Neural crest cell (in vitro differentiated cells): ENCODE measurements at places on chromosomes 5 and 9.
A peak's percentile ranks its signal among the peaks of the same experiment; 100 is the strongest.

- no peak overlapping the region for H3K4me3 ChIP-seq
- H3K27ac ChIP-seq = no peak overlapping the region
- H3K36me3 ChIP-seq = no peaks in the 10 kb centered on the region
- no peaks in the 10 kb centered on the region for H3K4me1 ChIP-seq
- DNase-seq = no peak
- H3K27me3 ChIP-seq = no peaks in the 10 kb centered on the region
Measured at GRCh38 chr5:36458746-36459145, 147.7 kb upstream of the SLC1A3 start.

DNA sequence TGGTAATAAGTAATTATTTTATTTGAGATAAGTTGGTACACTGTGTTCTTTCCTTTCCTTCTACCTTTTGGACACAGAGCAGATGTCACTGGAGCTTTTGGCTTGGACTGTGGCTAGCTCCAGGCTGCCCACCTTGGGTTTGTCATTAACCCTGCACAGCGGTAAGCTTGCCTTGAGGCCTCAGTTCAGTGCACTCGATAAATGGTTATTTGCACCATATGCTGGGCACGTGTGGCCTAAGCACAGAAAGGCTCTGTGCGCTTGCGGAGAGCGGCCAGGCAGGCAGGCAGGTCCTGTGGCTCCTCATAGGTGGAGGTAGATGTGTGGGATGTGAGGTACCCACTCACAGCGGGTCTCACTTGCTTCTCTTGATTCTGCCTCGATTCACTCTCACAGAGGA is 30.0 kb upstream of the TENT4A start:
- H3K36me3 ChIP-seq = no peaks in the 10 kb centered on the region
- H3K27ac ChIP-seq = no peak overlapping the region
- H3K4me3 ChIP-seq = no peak overlapping the region
- peaks cover 11% of the 10 kb centered on the region for H3K4me1 ChIP-seq

GRCh38 chr9:135300346-135301141 is 179.0 kb upstream of the PPP1R26 start:
- peaks cover 19% of the 10 kb centered on the region for H3K27me3 ChIP-seq
- DNase-seq = no peak
- no peaks in the 10 kb centered on the region for H3K36me3 ChIP-seq
- H3K4me1 ChIP-seq = no peaks in the 10 kb centered on the region
- H3K27ac ChIP-seq = no peak overlapping the region
- H3K4me3 ChIP-seq = no peak overlapping the region

DNA sequence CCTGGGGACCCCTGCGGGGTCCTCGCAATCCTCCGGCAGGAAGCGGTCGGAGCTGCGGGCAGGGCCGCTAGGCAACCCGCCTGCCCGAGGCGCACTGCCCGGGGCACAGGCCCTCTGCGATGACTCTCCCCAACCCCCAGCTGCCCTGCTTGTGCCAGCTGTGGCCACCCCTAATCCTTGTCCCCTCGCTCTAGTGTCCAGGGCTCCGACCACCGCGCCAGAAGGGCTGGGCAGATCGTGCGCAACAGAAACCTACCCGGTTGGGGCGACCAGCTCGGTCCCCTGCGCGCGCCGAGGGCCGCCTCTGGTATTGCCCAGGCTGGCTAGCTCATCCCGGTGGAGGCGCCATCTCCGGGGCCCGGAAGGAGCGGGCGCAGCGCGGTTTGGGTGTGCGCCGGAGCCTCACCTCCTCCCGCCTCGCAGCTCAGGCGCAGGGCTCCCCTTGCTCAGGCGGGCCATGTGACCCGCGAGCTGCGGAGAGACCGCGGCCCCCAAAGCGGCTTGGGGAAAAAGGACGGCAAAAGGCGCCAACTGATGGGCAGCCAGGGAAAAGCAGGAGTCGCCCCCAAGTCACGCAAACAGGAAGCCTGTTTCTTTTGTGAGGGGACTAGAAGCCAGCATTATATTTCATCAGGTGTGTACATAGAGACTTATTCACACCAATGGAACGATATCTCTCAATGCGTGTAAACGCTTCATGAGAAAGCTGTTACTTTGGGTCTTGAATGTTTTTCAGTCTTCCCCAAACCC is 46.8 kb upstream of the RNF20 start:
- peaks cover 3% of the 10 kb centered on the region for H3K36me3 ChIP-seq
- peaks cover 21% of the 10 kb centered on the region for H3K4me1 ChIP-seq
- H3K4me3 ChIP-seq = peak overlapping the region; percentile 93
- peaks cover 6% of the 10 kb centered on the region for H3K27me3 ChIP-seq
- peak; percentile 54 for DNase-seq
- H3K27ac ChIP-seq = peak overlapping the region; percentile 86

DNA sequence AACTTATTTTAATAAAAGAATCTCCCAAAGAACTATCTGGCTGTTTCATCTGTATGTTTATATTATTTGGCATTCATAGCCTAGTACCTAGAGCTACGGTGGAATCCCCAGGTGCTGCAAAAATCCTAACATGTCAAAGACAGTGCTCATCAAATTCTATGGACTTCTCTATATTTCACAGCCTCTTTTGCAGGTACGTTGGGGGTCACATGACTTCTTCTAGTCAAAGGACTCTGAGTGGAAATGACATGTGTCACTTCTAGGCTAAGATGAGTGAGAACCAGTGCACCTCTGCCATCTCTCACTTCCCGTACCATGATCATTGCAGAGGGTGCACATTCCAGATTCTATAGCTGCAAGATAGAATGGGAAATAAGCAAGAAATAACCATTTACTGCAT is 72.5 kb upstream of the PTGER4 start:
- no peak for DNase-seq
- no peaks in the 10 kb centered on the region for H3K4me1 ChIP-seq
- H3K27me3 ChIP-seq = no peaks in the 10 kb centered on the region
- H3K4me3 ChIP-seq = no peak overlapping the region

DNA sequence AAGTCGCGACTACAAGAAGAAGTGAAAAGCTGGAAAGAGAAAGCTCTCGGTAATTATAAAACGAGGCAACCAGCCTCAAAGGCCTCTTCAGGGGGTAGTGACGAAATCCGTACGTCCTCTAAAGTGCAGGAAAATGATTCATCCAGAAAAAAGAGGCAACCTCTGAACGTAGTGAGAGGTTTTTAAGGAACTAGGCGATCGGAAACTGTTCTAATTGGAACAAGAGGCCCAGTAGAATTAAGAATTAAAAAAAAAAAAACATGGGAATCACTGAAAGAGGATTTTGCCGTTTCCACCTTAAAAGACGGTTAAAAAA is 1.0 kb downstream of the CSNK1A1 start:
- H3K4me1 ChIP-seq = peaks cover 32% of the 10 kb centered on the region
- H3K27ac ChIP-seq = peak overlapping the region; percentile 99
- no peak for DNase-seq
- no peaks in the 10 kb centered on the region for H3K27me3 ChIP-seq

GRCh38 chr9:134268747-134269146 is 57.5 kb upstream of the RXRA start:
- H3K4me3 ChIP-seq = no peak overlapping the region
- no peaks in the 10 kb centered on the region for H3K36me3 ChIP-seq
- peaks cover 9% of the 10 kb centered on the region for H3K4me1 ChIP-seq
- DNase-seq = no peak

- DNase-seq = no peak
- H3K4me3 ChIP-seq = peak overlapping the region; percentile 89
- peaks cover 2% of the 10 kb centered on the region for H3K36me3 ChIP-seq
- H3K27me3 ChIP-seq = peaks cover 99% of the 10 kb centered on the region
Measured at GRCh38 chr5:51385216-51385615, 2.0 kb downstream of the ISL1 start.

DNA sequence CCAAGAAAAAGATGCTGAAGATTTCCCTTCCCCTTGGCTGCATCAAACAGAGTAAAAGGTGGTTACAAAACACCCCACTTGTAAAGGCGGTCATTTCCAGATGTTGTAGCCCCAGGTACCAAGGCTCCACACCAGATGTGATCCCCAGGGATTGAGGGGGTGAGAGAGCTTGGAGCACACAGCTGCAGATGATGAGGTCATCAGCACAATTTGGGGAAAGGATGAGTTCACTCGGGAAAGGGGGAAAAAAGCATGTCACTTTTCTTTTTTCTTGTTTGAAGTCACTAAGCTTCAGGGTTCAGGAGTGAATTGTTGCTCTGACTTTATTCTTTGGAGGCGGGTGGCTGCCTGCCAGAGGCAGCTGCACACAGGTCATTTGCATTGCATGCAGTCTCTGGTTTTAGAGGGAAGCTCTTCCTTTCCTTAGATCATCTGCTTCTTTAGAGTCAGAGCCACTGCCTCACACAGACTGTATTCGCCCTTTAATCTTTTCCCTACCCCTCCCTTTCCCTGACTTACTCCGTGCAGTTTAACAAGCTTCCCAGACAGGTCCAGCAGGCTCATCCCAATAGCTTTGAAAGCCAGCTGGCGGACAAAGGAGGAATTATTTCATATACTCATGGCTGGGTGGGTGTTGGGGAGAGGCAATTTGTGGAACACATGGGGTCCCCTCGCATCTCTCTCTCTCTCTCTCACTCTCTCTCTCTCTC is 409.3 kb upstream of the SLC24A2 start:
- H3K4me3 ChIP-seq = peak overlapping the region; percentile 23
- H3K4me1 ChIP-seq = peaks cover 29% of the 10 kb centered on the region
- no peak for DNase-seq

DNA sequence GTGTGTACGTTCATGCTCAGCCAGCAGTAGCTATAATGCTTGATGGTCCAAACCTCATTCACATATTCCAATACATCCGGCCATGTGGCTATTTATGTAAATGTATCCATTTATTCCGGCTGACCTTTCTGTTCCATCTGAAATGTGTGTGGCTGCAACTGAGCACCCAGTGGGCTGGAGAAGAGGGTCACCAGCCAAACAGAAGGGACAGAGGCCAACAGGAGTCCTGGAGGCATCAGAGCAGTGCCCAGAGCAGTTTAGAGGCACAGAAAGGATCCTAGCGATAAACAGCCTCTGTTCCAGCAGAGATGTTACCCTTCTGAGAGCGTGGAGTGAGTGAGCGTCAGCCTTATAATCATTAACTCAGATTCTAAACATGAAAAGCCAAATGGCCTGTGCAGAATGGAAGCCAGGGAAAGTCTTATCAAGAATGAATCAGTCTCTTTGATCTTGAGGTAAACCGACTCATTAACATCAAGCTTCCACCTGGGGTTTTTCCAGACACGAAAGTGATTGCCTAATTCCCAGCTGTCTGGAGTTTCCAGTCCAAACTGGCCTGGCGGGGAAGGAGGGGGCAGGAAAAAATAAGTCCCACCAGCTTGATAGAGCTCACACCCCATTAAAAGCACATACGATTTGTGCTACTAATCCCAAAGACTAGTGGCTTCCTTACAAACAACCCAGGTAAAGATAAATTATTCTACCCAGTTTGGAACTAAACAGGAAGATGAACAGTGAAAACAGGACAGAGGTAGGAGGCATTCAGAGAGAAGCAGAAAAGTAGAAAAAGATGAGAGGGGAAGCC is 55.7 kb downstream of the SUSD1 start:
- H3K27me3 ChIP-seq = no peaks in the 10 kb centered on the region
- DNase-seq = no peak
- H3K4me1 ChIP-seq = peaks cover 22% of the 10 kb centered on the region
- H3K36me3 ChIP-seq = peaks cover 14% of the 10 kb centered on the region
- peak overlapping the region; percentile 19 for H3K27ac ChIP-seq

DNA sequence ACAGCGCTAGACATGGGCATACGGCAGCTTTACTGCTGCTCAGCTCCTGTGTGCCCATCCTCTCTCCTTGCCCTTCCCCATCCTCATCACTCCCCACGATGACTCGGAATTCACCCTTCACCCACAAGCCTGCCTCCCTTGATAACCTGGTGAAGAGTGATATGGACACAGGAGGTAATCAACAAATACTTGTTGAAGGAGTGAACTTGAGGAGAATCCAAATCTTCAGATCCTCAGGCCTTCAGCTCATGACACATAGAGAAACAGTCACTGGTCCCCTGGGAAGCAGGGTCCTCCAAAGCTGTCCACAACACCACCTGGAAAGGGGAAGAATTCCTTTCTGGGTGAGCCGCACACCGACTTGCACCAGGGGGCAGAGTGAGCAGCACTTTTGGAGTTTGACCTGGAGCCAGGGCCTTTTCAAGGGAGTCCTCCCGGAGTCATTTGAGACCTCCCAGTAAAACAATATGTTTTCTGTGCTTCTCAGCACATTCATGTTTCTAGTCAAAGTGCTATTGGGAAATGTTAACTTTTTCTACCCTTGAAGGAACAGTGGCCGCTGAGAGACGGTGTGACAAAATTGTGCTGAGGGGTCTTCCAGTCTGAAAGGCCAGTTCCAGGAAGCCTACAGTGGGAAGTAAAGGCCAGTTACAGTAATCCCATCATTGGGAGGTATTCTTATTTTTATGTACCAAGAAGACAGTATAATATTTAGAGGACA is 332.3 kb downstream of the CWC27 start:
- H3K27ac ChIP-seq = no peak overlapping the region
- H3K4me3 ChIP-seq = no peak overlapping the region
- DNase-seq = peak; percentile 20
- H3K4me1 ChIP-seq = no peaks in the 10 kb centered on the region
- H3K27me3 ChIP-seq = no peaks in the 10 kb centered on the region
- no peaks in the 10 kb centered on the region for H3K36me3 ChIP-seq

DNA sequence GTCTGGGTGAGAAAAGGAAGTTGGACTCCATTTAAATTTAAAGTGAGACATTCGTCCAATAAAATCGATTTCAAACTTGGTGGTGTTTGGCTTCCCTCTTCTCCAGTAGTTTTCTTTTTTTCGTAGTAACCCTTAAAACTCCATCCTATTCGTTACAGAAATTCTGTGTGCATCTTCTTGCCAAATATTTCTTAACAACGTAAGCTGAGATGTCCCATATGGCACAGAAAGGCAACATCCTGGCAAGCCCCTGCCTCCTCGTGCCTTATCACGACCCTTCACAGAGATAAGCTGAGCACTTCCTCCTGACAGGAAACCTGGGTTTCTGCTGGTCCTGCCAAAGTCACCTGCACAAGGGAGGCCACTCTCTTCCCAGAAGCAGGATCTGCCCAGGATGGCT is 11.8 kb upstream of the ADAMTS2 start:
- no peak overlapping the region for H3K4me3 ChIP-seq
- no peak for DNase-seq
- peaks cover 4% of the 10 kb centered on the region for H3K27me3 ChIP-seq
- no peaks in the 10 kb centered on the region for H3K36me3 ChIP-seq
- H3K4me1 ChIP-seq = no peaks in the 10 kb centered on the region

DNA sequence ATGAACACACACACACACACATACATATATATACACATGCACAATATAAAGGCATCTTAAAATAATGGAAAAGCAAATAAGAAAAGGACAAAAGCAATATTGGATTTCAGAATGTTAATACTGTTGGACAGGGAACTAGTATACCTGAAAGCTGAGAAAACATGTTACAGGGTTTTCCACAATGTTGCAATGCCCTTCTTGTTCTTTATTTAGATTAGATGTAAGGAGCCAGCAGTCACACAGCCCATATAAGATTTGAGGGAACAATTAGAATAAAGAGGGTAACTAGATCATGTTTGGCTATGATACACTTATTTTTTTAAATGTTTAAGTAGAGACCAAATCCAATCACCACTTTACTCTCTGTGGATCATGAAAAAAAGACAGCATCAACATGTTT is 61.7 kb downstream of the SH3TC2 start:
- H3K27me3 ChIP-seq = peaks cover 6% of the 10 kb centered on the region
- no peak overlapping the region for H3K27ac ChIP-seq
- no peak for DNase-seq
